SK-N-SH (cell line): ENCODE measurements at places on chromosomes 1 and 21. TPM values are rescaled to one million over a fixed set of nuclear protein-coding genes. Genes with fewer than 3 reads are reported as not detected.

- peaks cover 7% of the 10 kb centered on the region; the same call in 1 of the 2 replicates for H3K36me3 ChIP-seq
- H3K4me3 ChIP-seq = peak overlapping the region; percentile 76
- DNase-seq = no peak
- peaks cover 10% of the 10 kb centered on the region for H3K4me1 ChIP-seq
- H3K27ac ChIP-seq = peak overlapping the region; percentile 96
Measured at GRCh38 chr1:173823781-173824314, 625 bp upstream of the DARS2 start.

DNA sequence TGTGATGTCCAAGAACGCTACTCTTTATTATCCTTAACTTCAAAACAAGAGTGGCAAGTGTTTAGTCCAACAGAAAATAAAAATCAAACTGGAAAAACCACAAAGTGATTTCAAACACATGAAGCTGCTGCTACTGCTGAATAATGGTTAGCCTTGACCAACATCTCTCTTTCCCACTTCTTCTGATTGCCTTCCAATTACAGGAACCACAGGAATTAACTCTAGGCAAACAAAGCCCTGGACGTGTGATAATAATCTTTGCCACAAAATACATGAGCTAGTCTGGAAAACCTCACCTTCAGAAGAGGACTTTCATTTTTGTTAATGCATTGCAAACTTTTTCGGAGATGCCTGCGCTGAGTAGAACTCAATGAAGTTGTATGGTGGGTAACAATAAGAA is 48.6 kb upstream of the COL11A1 start:
- no peak for DNase-seq
- H3K4me1 ChIP-seq = no peaks in the 10 kb centered on the region; the same call in 1 of the 2 replicates
- no peaks in the 10 kb centered on the region for H3K36me3 ChIP-seq
- no peak overlapping the region for H3K27ac ChIP-seq
- H3K4me3 ChIP-seq = no peak overlapping the region

DNA sequence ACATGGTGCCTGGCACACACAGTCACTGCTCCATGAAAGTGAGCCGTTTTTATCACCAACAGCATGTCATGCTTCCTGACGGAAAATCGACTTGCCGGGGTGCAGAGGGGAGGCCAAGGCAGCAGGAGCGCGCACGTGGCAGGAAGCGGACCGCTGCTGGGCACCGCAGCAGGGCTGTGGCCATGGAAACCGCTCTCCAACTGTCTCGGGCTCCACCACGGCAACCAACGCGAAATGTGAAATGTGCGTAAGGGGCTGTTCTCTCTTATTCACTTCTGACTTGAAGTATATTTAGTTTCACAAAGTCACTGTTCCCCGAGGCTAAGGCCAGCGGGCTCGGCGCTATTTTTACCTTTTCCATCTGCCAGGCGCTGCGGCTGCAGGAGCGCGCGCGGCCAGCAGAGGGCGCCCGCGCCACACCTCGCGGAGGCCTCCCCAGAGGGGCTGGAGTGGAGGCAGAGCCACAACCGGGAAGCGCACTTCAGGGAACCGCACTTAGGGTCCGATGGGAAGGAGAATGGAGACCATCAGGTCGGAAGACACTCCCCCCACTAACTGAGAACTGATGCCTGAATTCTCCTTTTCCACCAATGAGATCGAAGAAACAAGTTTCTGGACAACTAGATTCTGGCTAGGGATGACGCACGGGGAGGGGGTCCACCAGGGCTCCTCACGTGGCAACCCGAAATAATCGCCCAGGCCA is 19.7 kb downstream of the RCC2 start:
- no peak overlapping the region for H3K4me3 ChIP-seq
- no peaks in the 10 kb centered on the region for H3K27me3 ChIP-seq
- DNase-seq = peak; percentile 93
- H3K4me1 ChIP-seq = no peaks in the 10 kb centered on the region

DNA sequence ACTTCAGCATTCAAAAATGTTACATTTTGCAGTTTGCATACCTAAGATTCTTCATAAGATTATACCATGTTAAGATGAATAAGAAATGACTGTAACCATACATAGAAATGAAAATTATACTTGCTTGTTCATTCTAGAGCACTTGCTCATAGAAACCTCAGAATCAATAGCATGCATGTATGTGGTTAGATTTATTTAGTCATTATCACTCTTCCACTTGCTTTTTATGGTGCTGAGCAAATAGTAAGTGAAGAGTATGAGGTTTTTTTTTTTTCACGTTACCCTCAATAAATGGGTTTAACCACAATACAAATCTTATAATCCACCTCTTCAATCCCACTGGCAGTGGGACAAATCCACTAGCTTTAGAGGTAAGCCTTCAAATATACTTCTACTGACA is 84.7 kb downstream of the LRRC53 start:
- no peak for DNase-seq
- H3K27ac ChIP-seq = no peak overlapping the region
- no peaks in the 10 kb centered on the region for H3K27me3 ChIP-seq
- H3K4me1 ChIP-seq = peaks cover 6% of the 10 kb centered on the region

GRCh38 chr1:52928015-52928404 is 934 bp downstream of the SCP2 start:
- no peak for DNase-seq

DNA sequence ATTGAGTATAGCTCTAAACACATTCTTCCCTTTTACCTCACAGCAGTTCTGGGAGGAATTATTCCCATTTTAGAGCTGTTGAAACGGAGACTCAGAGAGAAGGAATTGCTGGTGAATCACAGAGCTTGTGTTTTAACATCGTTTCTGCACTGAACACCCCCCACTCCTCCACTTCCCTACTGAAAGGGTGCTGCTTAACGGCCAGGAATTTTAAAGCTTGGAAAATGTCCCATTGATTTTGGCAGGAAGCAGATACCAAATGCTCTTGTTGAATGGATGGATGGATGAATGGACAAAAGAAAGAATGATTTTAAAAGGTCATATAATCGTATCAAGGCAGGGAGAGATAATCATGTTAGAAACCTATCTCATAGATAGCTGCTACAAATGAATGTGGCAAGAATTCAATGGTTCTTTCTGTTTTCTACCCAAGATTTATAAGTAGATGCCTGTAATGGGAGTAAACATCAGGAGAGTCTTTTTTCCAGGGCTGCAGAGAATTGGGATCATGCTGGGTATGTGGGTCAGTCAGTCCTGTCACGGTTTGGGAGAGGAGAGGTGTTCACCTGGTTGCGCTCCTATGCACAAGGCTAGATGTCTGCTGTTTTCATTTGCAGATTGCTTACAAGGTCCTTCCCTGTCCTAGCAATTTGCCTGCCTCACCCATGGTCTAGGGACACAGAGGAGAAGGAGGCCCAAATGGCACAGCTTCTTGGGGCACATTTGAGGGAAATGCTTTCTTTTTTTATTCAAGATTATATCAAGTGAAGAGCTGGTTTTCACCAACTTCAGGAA is 19.0 kb downstream of the FAM163A start:
- peaks cover 83% of the 10 kb centered on the region for H3K4me1 ChIP-seq
- H3K27ac ChIP-seq = peak overlapping the region; percentile 96
- no peaks in the 10 kb centered on the region for H3K36me3 ChIP-seq
- H3K4me3 ChIP-seq = no peak overlapping the region
- DNase-seq = no peak
- H3K27me3 ChIP-seq = no peaks in the 10 kb centered on the region

DNA sequence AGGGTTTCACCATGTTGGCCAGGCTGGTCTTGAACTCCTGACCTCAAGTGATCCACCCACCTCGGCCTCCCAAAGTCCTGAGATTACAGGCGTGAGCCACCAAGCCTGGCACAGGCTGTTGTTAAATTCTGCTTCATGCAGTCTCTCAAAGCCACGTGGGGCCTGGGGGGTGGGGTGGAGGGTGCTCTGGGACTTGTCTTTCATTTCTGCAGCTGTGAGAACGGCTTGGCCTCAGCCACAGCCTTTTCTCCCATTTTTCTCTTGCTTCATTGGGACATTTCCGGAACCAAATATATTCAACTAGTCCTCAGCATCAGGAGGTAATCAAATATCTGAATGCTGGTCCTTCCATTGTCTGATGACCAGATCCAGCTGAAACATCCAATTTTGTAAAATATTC is 27.6 kb upstream of the KCNE2 start:
- no peaks in the 10 kb centered on the region; the same call in 1 of the 2 replicates for H3K27me3 ChIP-seq
- H3K27ac ChIP-seq = no peak overlapping the region
- H3K36me3 ChIP-seq = no peaks in the 10 kb centered on the region
- no peak for DNase-seq

DNA sequence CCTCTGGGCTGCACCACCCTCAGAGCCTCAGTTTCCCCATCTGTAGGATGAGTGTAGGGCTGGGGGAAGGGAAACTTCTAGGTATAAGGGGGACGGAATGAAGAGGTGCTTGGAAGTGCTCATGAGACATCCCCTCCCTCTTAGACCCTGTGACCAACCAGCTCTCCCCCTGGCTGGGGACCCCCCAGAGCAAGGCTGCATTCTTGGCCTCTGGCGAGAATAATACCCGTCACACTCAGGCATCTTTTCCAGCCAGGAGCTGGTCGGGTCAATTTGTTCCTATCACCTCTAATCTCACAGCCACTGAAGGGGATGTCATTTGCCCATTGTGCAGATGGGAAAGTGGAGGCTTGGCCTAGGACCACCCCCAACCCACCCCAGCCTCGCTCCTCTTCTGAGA is 443.0 kb downstream of the PTPRU start:
- DNase-seq = no peak
- no peaks in the 10 kb centered on the region for H3K36me3 ChIP-seq
- H3K27me3 ChIP-seq = no peaks in the 10 kb centered on the region
- H3K27ac ChIP-seq = no peak overlapping the region
- no peak overlapping the region for H3K4me3 ChIP-seq

DNA sequence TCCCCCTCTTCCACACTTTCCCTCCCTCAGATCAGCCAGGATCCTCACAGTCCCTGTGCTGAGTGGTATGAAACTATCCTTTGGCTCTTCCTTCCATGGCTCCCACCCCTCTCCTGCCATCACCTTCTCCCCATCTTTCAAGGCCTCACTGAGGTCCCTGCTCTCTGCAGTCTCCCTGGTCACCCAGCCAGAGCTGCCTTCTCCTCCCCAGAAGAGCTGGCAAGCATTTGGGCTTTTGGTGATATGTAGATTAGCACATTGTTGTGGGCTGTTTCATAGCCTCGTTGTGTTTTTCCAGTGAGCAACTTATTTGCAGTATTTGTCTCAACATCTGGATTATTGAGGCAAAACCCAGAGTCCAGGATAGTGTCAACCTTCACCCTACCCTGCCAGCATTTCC is 2.2 kb downstream of the CSF1 start:
- H3K4me1 ChIP-seq = peaks cover 37% of the 10 kb centered on the region; the same call in 1 of the 2 replicates
- H3K27me3 ChIP-seq = no peaks in the 10 kb centered on the region
- no peak overlapping the region for H3K27ac ChIP-seq
- peaks cover 10% of the 10 kb centered on the region for H3K36me3 ChIP-seq

DNA sequence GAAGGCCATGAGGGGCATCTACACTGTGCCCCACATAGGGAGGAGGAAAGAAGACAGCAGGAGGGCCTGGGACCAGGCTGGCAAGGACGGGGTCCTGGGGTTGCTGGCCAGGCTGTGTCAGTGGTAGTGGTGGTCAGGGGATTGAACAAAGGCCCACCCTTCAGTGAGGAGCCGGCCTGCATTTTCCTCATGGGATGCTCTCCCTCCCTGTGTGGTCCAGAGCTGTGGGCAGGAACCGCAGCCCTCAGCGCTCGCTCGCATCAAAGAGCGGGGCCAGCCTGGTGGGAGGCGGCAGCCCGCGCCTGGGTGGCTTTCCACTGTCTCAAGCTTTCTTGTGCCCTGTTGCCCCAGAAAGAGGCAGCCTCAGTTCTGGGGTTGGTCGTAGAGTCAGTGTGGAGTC is 24.8 kb downstream of the LHX4 start:
- no peak overlapping the region for H3K27ac ChIP-seq
- H3K4me1 ChIP-seq = no peaks in the 10 kb centered on the region
- DNase-seq = no peak
- no peak overlapping the region for H3K4me3 ChIP-seq
- H3K27me3 ChIP-seq = no peaks in the 10 kb centered on the region

Gene CD84
- polyA plus RNA-seq = not detected in 2 replicates

Gene NBPF3
- polyA plus RNA-seq = 6.4 and 8.7 TPM in 2 replicates

Gene SLAMF7
- polyA plus RNA-seq = not detected in 2 replicates

Gene MAP10
- polyA plus RNA-seq = 0.43 and 0.45 TPM in 2 replicates

Gene KIAA0040
- polyA plus RNA-seq = 0.08 and 0.15 TPM in 2 replicates

Gene PTGS2
- polyA plus RNA-seq = 5.9 and 6.3 TPM in 2 replicates

Gene SYNJ1
- polyA plus RNA-seq = 3.3 TPM in 2 replicates

Gene MAB21L3
- polyA plus RNA-seq = not detected in 2 replicates
